Hematopoietic multipotent progenitor cell treated with erythropoietin and hydrocortisone succinate and interleukin-3 and kit ligand, for 8 days (in vitro differentiated cells): ENCODE measurements at places on chromosomes 16 and 17.

DNA sequence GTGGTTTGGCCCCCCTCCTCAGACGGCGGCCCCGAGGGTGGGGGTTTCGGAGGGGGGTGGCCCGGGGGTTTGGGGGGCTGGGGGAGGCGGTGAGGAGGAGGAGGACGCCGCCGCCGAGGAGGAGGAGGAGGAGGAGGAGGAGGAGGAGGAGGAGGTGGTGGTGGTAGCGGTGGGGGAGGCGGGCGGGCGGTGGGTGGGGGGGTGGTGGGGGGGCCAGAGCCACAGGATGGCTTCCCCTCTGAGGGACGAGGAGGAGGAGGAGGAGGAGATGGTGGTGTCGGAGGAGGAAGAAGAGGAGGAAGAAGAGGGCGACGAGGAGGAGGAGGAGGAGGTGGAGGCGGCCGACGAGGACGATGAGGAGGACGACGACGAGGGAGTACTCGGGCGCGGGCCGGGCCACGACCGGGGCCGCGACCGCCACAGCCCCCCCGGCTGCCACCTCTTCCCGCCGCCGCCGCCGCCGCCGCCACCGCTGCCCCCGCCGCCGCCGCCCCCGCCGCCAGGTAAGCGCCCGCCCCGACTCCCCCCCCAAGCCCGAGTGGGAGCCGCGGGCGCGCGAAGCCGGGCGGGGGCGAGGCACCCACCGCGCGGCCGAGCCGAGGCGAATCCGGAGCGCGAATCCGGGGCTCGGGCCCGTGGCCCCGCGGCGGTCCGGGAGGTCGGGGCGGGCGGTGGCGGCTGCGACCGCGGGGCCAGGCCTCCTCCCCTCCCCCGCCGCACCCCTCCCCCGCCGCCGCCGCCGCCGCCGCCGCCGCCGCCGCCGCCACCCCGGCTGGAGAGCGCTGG is 3.8 kb upstream of the CHD3 start:
- no peak for DNase-seq

- DNase-seq = no peak
Measured at GRCh38 chr17:67311575-67311974, 54.8 kb downstream of the PSMD12 start.

- no peak for DNase-seq
Measured at GRCh38 chr16:49576173-49576494, 202.5 kb downstream of the C16orf78 start.

- DNase-seq = no peak
Measured at GRCh38 chr17:43733956-43734355, 24.6 kb downstream of the SOST start.

- no peak for DNase-seq
Measured at GRCh38 chr16:86697715-86698114, 119.4 kb downstream of the FOXL1 start.

- no peak for DNase-seq
Measured at GRCh38 chr16:57607676-57608461, 20.6 kb upstream of the ADGRG1 start.

GRCh38 chr16:86799367-86799766 is 221.0 kb downstream of the FOXL1 start:
- DNase-seq = no peak

GRCh38 chr16:6573577-6573976 is 759.1 kb upstream of the RBFOX1 start:
- DNase-seq = no peak

DNA sequence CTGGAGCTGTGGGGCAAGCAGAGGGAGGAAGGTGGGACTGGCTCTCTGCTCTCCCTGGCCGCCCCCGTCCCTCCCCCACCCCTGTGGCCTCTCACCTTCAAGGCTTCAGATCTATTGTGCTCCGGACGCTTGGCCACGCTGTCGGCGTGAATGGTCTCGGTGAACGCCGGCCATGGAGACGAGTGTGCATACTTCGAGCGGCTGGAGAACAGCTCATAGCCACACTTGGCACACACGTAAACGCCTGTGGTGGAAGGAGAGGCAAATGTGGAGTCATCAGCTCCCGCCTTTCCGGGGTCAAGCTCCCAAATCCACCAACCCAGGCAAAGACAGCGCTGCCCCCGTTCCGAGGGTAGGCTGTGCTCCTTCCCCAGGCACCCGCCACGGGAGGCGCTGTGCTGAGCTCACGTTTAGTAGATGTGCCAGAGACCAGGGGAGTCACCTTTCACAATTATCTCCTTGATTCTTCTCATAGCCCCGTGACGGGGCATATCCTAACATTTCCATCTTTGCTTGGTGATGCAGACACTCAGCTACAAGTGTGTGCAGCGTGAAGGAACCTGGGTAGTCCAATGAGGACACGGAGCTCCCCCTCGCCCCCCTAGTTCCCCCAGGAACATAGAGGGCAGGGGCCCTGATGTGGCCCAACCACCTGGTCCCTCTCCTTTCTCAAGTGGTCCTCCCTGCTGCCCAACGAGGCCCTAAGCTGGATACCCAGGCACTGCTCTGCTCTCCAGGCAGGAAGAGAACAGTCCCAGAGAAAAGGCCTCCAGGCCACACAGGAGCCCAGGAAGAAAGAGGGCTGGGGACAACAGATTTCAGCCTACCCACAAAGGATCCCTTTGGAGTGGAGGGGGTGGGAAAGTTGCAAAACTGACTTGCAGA is 1.6 kb downstream of the MSRB1 start:
- no peak for DNase-seq

DNA sequence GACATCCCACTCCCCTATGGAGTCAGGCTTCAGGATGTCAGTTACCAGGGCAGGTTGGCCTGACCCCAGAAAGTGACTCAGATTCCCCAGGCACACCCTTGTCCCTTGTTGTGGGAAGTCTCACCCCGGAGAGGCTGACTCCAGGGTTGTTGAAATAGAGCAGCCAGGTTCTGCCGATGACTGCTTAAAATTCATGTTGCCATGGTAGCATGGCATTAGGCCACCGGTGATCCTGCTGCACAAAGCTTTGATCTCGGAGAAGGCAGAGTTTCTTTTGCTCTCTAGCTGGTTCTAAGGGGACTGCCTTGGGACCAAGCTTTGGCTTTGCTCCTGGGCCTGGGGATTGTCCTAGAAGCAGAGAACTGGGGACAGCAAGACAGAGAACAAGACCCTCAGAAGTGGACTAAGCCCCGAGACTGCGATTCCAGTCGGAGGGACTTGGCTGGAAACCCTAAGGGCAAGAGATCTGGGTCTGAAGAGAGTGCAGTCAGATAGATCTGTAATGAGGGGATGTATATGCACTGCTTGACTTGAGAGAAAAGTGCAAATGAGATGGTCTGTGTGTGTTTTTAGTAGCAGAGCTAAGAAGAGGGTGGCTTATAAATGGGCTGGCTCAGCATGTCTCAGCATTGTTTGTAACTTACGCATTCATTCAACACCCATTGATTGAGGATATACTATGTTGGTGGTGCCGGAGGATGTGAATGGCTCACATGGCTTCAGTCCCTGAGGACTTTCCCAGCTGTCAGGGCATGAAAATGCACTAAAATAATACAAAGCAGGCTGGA is 106.9 kb downstream of the RGS9 start:
- no peak for DNase-seq

- no peak for DNase-seq
Measured at GRCh38 chr17:77325577-77326075, 184.9 kb downstream of the SEC14L1 start.

- no peak for DNase-seq
Measured at GRCh38 chr17:18031955-18032354, 7.0 kb downstream of the ATPAF2 start.

GRCh38 chr16:69324013-69324531 is 6.3 kb downstream of the PDF start:
- DNase-seq = no peak

DNA sequence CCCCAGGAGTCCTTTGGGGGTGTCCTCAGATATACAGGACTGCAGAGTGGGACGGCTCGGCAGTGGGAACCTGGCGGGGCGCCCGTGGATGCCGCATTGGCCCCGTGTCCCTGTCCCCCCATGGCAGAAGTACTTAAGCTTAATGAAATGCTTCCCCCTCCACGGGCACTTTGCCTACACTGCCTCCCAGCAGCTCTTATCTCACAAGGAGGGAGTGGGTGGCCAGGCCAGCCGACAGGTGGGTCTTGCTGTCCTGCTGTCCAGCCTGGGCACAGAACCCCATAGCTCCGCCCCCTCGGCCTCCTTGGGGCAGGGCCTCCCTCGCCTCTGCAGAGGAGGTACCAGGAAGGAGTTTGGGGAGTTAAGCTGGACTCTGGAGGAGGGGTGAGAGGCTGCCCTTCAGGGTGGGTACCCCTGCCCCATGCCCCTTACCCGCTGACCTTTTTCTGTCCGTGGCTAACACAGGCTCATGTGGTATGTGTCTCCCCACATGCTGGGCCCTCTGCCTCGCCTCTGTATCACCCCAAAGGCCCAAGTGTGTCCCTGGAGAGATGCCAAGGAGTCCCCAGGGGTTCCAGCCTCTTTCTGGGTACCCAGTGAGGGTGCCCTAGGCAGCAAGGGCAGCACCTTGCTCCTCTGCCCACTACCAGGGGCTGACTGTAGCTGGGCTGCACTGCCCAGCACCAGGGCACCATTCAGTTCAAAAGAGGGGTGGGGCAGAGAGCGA is 8.7 kb downstream of the THRA start:
- peak; percentile 79 for DNase-seq

GRCh38 chr17:924711-925475 is 54.7 kb downstream of the NXN start:
- no peak for DNase-seq

DNA sequence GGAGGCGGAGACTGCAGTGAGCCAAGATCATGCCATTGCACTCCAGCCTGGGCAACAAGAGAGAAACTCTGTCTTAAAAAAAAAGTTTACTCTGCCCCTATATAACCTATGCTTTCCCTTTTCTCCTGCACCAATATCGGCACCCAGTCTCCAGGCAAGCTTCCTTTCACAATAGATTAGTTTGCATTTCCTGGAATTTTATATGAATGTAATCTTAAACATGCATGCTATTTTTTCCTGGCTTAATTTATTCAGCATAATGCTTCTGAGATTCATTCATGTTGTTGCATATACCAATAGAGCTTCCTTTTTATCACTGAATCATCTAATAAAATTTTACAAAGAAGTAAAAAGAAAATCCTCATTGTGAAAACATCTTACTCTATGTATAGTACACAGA is 59.4 kb downstream of the USP32 start:
- DNase-seq = no peak

GRCh38 chr17:74274709-74275340 is 791 bp downstream of the DNAI2 start:
- no peak for DNase-seq
